Natural killer cell treated with Interleukin-12 subunit alpha and Interleukin-12 subunit beta and Interleukin-15 and Interleukin-18, amount 100 ng/mL, for 72 hours (primary cell): ENCODE measurements at places on chromosomes 2 and 18. TPM values are rescaled to one million over a fixed set of nuclear protein-coding genes. Genes with fewer than 3 reads are reported as not detected.

The SLC35F5 gene
- 39.7 TPM for total RNA-seq

The DNER gene
- total RNA-seq = not detected

The KIF1A gene
- total RNA-seq = 0.45 TPM

The OTOF gene
- 0.57 TPM for total RNA-seq

The CFC1 gene
- total RNA-seq = not detected

The SNTG2 gene
- 0.31 TPM for total RNA-seq
